Glutamatergic neuron (in vitro differentiated cells): ENCODE measurements at places on chromosomes 11 and 22. TPM values are rescaled to one million over a fixed set of nuclear protein-coding genes. Genes with fewer than 3 reads are reported as not detected.

The ELMOD1 gene
- 0.81 TPM for total RNA-seq

The OR52E8 gene
- total RNA-seq = not detected

The CD151 gene
- total RNA-seq = 346 TPM

The OR51L1 gene
- total RNA-seq = not detected

The MS4A7 gene
- total RNA-seq = not detected

The SLC22A6 gene
- total RNA-seq = not detected
